ENCODE measurements at places on chromosomes 11 and 22.

- peak; percentile 80 for DNase-seq
These were observed 4.4 kb upstream of the TPCN2 start for GRCh38 chr11:69044111-69045013.

DNA sequence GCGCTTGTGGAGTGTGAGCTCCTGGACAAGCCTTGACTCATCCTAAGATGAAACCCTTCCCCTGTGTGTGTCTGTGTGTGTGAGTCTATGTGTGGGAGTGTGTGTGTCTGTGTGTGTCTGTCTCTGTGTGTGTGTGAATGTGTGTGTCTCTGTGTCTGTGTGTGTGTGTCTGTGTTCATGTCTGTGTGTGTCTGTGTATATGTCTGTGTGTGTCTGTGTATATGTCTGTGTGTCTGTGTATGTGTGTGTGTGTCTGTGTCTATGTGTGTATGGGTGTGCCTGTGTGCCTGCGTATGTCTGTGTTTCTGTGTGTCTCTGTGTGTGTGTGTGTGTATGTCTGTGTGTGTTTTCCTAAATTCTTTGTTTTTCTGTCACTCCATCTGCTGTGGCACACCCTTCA is 48.7 kb downstream of the RPS6KA4 start:
- no peak for DNase-seq

GRCh38 chr11:11440144-11440543 is 87.1 kb upstream of the CSNK2A3 start:
- no peak for DNase-seq

DNA sequence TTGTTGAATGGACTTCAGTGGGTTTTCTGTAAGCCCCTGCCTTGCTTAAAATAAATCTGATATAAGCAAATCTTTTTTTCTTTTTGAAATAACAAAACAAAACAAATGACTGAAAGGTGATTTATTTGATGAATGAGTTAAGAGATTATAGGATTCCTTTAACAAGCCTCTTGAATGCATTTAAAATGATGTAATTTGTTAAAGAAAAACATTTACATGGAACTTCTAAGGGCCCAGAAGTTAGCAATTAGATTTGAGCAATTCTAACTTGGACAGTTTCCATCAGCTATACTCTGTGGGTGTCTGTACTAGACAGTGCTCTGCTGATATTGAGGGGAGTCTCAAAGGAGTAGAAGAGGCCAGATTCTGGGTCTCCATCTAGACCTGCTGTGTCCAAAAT is 143.5 kb upstream of the RAG2 start:
- no peak for DNase-seq

DNA sequence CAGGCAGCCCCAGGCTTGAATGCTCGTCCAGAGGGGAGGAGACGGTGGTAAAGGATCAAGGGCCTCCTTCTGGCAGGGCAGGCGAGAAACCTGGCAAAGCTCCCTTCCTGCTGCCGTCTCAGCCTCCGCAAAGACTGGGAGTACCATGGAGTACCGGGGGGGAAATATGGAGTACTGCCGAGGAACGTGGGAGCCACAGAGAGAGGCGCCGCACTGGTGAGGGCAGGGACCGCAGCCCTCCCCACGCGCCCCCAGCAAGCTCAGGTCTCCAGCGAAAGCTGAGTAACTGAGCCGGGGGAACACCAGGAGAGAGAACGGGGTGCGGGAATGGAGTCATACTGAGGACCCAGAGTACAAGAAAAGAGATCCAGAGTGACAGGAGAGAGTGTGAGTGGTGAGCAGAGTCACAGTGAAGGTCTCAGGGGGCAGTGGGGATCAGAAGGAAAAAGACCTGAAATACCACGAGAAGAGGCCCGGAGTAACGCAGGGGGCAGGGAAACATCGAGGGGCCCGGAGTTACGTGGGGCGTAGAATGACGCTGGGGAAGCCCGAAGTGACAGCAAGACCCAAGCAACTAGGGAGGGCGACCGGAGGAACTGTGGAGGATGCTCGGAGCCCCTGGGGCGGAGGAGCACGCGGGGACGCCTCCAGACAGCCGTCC is 740 bp downstream of the EML3 start:
- peak; percentile 56 for DNase-seq

Data from transverse colon (tissue), 4 donors.